ENCODE measurements at places on chromosomes 5 and 9.

- DNase-seq, result no peak
Measured at GRCh38 chr9:93681269-93682154, 105.1 kb downstream of the PHF2 start.

DNA sequence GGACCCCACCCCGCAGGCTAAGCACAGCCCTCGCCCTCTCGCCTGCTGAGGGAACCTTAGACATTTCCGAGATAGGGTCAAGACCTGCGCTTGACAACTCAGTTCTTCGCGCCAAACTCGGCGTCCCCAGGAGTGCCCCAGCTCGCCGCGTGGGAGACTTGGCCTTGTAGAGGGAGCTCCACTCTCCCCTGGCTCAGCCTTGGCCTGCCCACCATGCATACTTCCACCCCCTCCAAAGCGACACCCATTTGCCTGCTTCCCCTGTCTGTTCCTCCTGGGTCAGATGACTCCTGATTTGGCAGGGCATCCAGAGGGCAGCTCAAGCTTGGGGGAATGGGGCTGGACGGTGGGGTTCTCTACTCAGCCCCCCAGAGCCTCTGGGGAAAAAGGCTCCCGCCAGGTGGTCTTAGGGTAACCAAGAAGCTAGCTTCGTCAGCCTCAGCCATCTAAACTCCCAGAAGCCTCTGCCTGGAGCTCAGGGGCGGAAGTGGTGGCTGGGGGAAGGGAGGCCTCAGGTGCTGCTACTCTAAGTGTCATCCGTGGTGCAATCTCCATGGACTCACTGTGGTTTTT lies 560 bp downstream of the DOCK2 start:
- no peak for DNase-seq

DNA sequence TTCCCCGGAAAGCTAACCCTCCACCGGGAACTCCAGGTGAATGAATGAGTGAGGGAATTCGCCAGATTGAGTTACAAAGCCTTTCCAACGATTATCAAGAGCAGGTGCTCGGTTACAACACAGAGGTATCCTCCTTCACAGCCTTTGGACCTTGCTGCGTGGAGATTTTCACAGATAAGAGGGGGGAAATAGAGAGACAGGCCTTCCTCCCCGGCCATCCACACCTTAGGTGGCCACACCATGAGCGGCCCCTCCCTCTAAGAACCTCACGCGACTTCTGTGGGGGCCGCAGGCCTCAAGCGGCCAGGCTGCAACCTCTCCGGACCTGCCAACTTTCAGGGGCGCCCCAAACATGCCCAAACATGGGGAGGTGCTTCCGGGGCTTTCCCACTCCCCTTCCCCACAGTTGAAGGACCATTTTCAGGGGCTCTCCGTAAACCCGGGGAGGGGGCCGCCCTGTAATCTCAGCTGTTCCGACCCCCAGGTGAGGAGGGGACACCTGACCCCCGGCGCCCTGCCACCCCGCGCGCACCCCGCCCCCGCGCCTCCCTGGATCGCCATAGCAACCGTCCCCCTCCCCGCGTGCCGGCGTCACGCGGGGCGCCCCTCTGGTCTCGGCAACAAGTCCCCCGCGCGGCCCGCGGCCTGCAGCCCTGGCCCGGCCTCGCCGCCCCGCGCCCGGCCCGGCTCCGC lies 603 bp downstream of the DENND1A start:
- DNase-seq, result no peak

DNA sequence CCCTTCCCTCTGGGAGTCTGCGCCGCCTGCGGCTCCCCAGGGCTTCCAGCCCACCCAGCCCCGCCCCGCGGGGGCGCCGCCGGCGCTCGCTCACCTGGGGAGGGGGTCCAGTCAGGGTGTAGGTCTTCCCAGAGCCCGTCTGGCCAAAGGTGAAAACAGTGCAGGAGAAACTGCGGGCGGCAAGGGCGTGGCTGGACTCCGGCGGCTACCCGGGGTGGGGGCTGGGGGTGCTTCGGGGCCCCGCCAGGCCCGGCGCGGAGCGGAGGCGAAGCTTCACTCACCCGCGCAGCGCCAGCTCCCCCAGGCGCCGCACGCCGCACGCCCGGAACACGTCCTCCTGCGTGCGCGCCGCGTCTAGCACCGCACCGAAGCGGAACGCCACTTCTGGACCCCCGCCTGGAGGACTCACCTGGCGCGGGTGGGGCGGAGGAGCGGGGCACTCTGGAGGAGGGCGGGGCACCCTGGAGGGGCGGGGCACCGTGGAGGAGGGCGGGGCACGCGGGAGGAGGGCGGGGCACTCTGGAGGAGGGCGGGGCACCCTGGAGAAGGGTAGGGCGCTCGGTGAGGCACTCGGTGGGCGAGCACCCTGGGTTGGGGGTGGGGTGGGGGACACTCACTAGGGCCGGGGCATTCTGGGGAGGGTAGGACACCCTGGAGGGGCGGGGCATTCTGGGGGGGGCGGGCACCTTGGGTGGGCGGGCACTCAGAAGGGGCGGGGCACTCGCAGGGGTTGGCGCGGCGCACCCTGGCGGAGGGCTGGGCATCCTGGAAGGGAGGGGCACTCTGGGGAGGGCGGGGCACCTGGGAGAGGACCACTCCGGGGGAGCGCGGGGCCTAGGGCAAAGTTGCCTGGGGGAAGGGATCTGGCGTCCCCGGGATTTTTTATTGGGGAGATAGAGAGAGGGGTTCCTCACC lies 814 bp downstream of the KIF12 start:
- DNase-seq, result no peak

- no peak for DNase-seq
Measured at GRCh38 chr5:138850865-138851435, 24.2 kb downstream of the LRRTM2 start.

DNA sequence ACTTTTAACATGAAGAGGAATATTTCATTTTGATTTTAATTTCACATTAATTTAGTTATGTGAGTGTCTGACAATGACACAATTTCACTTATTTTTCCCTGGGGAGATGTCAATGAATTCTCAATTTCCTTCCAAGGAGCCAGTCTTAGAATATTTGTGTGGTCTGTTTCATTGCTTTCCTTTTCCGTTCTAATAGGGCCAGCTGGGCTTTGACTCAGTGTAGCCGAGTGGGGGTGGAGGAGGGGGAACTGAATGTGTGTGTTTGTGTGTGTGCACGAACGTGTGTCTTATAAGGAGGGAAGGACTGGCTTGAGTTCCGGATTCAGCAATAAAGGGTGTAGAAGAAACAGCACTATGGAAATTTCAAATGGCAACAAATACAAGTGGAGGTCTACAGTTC lies 100.0 kb downstream of the BASP1 start:
- no peak for DNase-seq

- peak; percentile 84 for DNase-seq
Measured at GRCh38 chr9:122816163-122816867, 12.1 kb downstream of the PDCL start.

DNA sequence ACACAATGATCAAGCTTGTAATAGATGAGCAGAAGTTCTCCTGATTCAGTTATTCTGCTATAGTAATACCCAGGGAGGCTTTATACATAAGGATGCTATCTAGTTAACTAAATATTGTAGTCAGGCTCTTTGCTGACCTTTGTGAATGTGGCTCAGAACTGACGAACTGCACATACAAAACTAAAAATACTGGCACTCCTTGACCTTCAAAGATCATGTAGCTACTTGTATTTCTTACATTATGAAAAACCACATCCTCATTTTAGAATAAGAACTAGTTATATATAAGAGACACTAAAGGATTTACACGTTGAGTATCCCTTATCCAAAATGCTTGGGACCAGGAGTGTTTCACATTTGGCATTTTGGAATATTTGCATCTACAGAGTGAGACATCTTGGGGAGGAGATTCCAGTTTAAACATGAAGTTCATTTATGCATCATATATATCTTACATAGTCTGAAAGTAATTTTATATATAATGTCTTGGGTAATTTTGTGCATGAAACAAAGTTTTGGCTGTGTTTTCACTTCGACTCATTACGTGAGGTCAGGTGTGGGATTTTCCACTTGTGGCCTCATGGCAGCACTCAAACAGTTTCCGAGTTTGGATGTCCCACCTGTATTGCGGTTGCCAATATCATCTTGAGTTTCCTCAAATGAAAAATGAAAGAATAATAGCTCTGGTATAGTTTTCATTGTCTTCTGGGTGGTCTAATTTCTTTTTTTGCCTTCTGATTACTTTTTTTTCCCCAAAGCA lies 58.4 kb upstream of the FBXL7 start:
- DNase-seq, result no peak

DNA sequence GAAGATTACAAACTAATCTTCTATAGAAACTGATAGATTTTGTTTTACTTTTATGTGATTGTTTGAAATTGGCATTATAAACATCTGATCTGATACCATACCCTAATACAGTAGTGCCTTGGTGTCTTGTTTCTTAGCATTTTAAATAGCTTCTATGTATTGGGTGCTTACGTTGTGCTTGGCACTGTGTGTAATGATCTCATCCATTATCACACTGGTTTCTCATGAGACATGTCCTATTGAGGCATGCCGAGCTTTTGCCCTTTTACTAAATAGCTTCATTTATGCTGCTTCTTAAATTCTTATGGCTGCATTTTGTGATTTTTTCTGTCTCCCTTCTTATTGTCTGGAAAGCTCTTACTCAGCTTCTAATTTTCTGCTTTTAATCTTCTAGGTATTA lies 48.2 kb upstream of the TLR4 start:
- DNase-seq, result no peak

DNA sequence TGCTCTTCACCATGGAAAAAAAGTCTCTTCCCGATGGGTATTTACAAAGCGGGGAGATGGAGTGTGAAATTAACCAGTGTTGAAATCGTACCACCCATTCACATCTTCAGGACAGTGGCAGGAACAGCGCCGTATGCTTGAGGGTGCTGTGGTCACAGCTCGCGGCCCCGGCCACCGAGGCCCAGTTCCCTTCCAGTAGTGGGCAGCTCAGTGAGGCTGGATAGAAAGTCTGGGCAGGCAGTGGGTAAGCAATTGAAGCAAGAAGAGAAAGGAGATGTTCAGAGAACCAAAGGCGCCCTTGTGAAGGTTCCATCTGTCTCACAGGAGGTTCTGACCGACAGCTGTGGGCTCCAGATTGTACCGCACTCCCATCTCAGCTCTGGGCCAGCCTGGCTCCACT lies 59.1 kb downstream of the SECISBP2 start:
- no peak for DNase-seq

- no peak for DNase-seq
Measured at GRCh38 chr5:167489202-167489601, 802.2 kb upstream of the WWC1 start.

DNA sequence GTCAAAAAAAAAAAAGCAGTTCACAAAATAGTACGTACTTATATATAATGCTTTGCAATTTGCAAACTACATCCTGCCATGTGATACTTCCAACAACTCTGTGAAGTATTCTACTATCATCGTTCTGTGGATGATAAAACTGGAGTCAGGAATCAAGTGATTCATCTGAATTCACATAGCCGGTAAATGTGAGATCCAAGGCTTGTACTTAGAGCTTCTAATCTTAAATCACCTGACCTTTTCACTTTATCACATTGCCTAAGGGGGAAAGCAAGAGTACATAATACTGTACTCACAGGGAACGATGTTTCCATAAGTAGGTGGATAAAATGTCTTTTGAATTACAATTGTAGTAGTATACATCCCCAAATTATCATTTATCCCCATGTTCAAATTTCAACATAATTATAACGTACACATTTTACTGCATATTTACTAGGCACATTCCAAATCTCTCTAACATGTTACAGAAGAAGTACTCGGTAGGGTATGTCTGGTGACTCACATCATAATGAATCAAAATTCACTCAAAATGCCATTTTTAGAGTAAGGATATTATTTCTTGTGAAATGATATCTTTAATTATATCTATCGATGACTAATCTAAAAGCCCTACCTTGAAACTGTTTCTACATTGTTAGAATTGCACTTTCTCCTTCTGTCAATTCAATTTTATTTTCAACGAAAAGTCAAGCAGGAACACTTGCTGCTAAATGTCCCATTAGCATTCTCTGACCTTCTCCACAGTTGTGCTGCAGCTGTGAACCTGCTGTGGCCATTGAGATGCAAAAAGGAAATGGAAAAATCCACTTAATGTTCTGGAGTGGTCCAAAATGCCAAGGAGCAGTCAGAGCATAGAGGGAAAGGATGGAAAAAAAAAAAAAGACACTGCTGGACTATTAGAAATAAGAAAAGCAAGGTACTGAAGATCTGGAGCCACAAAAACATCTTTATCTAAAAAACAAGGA lies 78.9 kb downstream of the OR2K2 start:
- no peak for DNase-seq

GRCh38 chr5:56140073-56140472 lies 93.1 kb downstream of the ANKRD55 start:
- DNase-seq, result no peak

GRCh38 chr5:168073311-168073710 lies 218.1 kb upstream of the WWC1 start:
- no peak for DNase-seq

- DNase-seq, result no peak
Measured at GRCh38 chr9:115593587-115594091, 475.7 kb upstream of the TNC start.

DNA sequence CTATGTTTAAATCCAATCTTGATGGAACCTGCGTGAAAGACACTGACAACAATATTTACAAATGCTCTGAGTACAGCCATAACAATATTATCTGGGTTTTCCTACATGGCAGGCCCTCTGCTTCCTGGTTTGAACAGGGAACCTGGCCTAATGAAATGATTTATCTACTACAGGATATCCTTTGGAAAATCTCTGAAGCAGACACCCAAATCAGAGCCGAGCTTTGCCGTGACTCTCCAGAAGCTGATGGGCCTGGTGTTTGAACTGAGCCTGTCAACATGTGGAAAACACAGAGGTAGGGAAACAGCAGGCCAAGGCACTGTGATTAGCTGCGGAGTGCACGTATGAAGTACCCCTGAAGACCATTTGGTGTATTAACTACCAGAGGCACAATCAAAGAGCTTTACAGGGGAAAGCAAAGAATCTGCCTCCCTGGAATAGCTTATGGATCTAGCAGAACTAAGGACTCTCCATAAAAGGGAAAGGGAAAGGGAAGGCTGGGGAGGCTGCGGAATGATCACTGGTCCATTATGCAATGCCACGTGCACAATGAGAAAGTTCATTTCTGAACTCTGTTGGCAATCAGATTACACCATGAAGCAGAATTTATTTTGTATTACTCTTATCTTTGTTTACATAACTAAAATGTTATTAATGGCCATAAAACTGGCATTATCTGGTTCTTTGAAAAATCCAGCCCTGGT lies 321.9 kb downstream of the EBF1 start:
- no peak for DNase-seq

DNA sequence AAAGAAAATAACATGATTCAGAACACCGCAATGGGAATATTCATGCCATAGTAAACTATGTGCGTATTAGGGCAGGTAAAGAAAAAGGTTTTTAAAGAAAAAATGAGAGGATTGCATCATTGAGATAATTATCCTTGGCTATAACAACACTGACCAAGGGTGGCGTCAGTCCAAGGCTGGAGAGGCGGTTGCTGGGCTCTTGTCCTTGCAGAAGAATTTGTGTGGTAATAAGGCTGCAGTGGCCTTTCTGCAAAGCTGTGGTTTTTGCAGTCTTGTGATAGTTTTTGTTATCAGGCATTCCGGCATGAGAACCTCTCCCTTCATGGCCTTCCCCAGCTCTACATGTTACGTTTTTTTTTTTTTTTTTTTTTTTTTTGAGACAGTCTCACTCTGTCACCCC lies 14.0 kb downstream of the BOD1 start:
- no peak for DNase-seq

Measured in GDM1 (cell line).